ENCODE measurements at places on chromosomes 6 and 20.

DNA sequence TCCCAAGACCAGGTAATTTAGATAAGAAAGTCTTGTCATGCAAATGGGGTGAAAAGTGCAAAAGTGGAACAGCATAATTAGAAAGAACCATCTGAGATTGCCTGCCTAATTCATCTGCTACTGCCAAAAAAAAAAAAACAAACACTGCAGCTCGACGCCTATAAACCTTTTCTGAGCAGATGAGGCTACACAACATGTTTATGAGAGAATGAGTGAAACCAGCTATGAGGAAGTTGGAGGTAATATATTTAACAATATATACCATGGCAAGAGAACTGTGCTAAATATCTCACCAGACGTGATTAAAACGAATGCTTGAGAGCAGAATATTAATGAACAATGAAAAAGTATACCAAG is 50.0 kb downstream of the LAMA4 start:
- no peak for DNase-seq

- DNase-seq, result peak; percentile 78
Observed at GRCh38 chr6:39365281-39366074, 43.0 kb upstream of the KCNK16 start.

DNA sequence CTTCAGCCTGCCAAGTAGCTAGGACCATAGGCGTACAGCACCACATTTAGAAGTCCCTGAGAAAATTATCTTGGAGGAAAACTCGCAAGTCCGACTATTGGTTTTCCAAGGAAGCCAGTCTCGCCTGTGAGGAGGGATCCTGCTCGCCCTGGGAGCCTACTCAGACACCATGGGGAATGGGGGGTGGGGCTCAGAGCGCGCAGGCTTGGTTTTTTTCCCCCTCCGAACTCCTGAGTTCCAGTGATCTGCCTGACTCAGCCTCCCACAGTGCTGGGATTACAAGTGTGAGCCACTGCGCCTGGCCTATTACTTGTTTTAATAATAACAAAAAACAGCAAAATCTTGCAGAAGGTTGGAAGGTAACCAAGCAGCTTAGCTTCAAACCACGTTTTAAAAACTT is 153.7 kb downstream of the OR2B2 start:
- no peak for DNase-seq

- no peak for DNase-seq
Observed at GRCh38 chr20:8213270-8213669, 81.2 kb downstream of the PLCB1 start.

GRCh38 chr6:76506808-76507207 is 434.3 kb upstream of the IMPG1 start:
- no peak for DNase-seq
